AG04449 (cell line): ENCODE measurements at places on chromosomes 16 and 17.

DNA sequence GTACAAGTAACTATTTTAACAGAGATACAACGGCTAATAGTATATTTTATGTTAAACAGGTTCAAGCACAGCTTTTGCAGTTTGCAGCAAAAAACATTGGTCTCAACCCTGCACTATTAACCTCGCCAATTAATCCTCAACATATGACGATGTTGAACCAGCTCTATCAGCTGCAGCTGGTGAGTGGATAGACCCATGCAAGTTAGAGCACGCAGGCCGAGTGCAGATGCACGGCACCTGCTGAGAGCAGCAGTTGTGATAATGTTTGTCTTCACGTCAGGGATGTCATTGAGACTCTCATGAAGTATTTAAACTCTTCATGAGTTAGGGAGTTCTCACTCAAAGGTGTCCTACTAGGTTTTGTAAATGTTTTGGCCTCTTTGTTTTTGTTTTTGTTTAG, 45.6 kb downstream of the TMC6 start:
- DNase-seq: no peak

DNA sequence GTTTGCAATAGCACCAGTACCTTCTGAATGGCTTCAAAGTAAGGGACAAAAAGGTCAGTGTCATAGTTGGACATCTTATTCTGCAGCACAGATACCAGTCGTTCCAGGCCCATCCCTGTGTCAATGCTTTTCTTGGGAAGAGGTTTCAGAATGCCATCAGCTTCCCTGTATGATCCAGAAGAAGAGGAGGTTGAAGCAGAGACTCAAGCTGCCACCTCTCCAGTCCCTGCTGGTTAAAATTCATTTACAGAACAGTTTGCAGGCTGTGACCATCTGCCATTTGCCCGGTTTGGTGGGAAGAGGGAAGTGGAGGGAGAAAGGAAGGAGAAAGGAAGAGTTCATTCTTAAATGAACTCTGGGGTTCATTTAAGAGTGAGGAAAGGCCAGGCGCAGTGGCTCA, 18.4 kb upstream of the EXOSC6 start:
- no peak for DNase-seq

DNA sequence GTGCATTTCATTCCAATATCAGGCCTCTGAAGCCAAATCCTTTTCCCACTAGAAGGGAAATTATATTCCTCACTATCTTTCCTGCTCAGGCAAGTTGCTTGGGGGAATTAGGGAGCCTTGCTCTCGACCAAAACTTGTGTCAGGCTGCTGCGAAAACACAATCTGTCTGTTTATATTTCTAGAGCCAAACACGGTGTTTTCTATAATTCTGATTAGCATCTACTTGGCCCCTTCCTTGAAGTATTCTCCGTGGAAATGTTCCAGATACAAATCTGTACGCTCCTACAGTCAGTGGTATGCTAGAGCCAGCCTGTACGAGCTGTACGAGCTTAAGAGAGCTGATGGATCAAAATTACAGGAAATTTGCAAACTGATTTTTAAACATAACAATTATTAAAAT, 299.3 kb upstream of the SALL1 start:
- DNase-seq: no peak

GRCh38 chr17:43018932-43019331, 3.3 kb downstream of the VAT1 start:
- no peak for DNase-seq

GRCh38 chr16:58378401-58378800, 13.9 kb upstream of the GINS3 start:
- DNase-seq: no peak

GRCh38 chr17:82127704-82128103, 29.7 kb upstream of the FASN start:
- no peak for DNase-seq

DNA sequence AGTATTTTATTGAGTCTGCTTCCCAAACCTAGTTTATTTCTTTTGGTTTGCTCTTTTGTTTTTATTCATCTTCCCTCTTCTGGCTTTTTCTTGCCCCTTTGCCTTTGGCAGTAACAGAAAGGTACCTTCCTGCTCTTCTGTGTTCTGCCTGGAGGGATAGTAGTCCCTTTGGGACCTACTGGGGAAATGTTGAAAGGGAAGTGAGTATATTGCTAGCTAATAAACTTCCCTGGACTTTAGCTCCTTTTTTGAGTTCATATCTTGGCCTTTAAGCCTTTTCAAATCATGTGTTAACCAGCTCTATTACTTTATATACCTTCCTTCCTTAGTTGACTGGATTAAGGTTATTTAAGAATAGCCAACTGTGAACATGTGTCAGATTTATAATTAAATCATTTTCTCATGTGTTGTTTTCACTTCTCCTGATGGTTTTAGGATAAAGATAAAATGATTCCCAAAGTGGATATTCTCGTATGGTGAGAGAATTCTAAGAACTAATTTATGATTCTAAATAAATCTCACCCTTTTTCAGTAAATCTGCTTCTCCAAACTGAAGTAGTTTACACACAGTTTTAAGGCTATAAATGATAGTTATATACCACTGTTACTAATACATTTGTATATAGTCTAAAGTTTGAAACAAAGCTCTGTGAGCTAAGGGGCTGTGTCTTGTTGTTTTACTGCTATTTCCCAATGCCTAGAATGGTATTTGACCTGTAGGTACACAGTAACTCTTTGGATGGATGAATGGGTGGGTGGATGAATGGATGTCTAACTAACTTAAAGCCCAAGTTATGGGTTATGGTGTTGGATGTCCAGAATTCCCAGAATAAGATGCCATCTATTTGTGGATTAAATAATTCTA, 45.7 kb downstream of the OMG start:
- no peak for DNase-seq

DNA sequence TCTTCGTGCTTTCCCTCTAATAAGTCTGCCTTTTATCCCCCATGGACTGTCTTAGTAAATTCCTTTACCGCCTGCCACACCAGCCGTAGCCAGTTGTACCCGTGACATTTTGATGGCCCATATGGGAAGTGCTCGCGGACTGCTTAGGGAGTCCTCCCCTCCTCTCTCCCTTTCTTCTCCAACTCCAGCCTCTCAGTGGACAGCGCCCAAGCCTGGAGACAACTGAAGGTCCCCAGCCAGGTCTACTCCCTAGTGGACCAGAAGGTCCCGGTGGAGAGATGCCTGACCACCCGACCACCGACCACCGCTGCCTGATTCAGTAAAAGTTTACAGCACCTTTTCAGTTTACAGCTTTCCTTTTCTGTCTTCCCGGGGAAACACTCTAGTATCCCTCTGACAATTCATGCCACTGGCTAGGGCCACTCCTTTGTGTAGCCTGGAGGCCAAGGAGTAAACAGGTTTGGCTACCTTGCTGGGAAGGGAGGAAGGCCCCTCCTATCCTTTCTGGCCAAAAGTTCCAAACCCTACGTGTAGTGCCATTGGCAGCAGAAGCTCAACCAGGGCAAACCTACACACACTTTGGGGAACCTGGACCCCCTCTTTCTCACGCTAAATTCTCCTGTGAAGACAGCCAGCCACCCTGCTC, 18.0 kb downstream of the CTRB2 start:
- no peak for DNase-seq

DNA sequence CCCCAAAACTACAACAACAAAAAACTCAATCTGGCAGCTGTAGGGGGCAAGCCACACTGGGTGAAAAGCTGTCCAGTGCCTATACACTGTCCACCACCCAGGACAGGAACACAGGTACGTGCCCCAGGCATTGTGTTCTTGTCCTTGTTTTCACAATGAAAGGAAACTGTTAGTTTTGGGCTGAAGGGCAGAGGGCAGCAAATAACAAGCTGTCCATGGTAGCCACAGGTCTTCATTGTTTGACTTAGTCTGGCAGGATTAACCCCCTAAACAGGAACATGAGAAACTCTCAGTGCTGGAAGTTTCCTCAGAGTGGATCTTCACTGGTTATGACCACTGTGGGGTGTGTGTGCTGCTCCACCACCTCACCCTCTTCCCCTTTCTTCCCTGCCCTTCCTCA, 224.6 kb upstream of the N4BP1 start:
- DNase-seq: no peak

- no peak for DNase-seq
These were observed at the start of gene C16orf74 for GRCh38 chr16:85750827-85751697. TSS of gene C16orf74 (minus strand) at chr16:85751096. CDS start at chr16:85735217, 15,879 bp downstream.

DNA sequence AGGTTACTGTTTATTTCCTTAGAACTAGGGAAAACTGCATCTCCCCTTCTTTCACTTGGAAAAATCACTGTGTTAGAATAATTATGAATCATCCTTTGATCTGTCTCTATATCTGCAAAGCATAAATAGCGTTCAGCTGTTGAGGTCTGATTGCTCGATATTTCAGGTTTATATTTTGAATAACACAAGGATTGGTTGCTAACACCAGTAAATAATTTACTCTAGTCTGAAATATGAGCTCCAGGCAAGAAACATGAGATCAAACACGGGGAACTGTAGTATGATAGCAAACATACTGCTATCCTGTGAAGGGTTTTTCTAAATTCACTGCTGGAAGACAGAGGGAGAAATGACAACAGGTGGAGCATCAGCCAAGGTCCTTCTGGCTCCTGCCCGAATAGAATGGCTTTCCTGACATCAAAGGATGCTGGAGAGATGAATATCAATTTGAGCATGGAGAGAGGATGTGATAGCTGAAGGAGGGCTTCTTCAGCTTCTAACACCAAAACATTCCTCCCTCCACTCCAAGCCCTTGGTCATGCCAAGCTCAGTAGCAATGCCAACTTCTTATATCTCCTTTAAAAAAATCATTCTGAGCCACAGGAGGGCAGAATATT, 450.3 kb downstream of the SHISA9 start:
- DNase-seq: no peak

GRCh38 chr16:71360378-71360777, 1.9 kb downstream of the CALB2 start:
- peak; percentile 74 for DNase-seq

DNA sequence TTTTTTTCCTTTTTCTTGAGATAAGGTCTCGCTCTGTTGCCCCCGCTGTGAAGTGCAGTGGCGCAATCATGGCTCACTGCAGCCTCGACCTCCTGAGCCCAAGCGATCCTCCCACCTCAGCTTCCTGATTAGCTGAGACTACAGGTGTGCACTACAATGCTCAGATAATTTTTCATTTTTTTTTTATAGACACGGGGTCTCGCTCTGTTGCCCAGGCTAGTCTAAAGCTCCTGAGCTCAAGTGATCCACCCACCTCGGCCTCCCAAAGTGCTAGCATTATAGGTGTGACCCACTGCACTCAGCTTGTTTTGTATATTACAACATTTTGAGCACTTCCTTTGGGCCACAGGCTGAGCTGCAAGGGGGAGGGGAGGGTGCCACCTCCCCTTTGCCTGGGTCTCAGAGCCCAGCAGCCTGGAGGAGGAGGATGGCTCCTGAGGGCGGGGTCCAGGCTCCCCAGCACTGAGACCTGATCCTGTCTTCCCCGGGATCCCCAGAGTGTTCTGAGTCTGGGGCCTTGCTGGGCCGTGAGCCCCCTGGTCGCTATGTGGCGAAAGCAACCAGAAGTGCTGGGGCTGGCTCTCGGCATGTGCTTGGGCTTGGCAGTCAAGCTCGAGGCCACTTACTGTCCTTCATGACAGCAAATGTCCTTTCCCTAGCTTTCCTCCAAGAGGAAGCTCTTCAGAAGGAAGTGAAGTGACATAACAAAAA, 8.1 kb downstream of the DEF8 start:
- DNase-seq: no peak

GRCh38 chr16:12327971-12328726, 351.6 kb downstream of the SNX29 start:
- DNase-seq: no peak

- no peak for DNase-seq
These were observed 100.0 kb downstream of the METRNL start for GRCh38 chr17:83179374-83179773.

DNA sequence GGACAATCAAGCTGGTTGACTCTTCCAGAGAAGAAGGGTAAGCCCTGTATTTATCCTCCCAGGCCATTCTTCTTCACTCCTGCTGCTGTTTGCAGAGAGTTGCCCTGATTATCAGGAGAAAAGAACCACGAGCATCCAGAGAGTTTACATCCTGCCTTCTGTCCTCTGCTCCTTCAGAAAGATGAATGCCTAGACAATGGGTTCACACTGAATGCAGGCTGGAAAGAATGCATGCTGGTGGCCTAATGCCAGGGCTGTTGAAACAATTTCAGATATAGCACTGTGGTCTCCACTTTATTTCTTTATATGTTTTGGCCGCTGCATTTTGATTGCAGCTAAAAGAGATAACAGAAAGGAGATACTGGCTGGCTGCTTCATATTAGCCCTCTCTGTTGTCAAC, 21.2 kb upstream of the HAS3 start:
- no peak for DNase-seq

DNA sequence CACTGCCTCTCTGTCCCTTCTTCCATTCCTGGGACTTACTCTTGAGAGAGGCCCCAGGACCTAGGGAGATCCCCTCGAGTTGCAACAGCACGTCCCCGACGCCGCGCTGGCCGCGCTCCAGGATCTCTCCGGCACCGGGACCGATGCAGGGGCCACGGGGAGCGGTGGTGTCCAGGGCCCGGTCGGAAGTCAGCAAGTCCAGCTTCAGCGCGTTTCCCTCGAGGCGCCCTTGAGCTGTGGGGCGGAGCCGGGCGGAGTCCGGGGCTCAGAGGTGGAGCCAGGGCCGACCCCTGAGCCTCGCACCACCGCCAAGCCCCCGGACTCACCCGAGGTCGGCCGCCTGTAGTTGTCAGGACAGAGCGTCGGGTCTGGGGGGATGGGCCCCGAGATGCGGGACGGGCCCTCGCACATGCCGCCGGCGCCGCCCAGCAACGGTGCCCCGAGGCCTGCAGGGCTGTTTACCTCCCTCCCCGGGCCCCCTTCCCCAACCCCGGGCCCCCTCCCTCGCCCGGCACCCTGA, 458 bp downstream of the ENKD1 start:
- no peak for DNase-seq

DNA sequence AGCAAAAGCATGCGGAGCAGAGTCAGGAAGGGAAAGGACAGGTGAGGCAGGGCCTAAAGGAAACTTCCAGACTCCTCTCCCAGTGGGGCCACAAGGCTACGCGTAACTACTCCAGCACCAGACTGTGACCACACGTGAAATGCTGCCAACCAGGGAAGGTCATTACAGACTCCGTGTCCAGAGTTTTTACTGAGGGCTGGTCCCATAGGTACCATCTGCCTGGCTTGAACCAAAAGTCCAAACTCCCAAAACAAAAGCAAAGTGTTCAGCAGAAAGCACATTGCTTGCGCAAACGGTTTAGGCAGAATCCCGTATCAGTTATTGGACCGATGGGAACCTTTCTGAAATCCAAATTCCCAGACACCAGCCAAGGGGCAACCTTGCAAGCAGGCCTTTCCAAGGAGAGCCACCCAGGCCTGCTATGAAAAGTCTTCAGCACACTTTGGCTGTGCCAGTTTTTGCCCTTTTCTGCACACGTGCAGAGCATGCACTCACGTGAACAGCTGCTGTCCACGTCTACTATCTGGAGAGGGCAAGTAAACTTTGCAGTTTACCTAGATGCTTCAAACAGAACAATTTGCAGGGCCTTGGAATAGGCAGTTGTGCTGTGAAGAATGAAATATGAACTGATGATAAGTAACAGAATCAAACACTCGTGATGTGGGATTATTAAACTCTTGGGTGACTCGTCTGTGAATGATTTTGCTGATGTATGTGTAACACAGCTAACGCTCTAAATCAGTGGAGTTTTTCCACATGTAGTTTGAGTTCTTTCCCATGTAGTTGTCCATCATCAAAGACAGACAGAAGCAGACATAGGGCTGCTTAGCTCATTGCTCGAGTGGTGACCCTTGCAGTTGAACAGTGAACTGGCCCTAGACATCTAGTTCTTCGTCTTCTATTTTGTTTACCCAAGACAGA, 58.1 kb upstream of the CRISPLD2 start:
- no peak for DNase-seq
